ENCODE measurements at places on chromosomes 1 and 21. TPM values are rescaled to one million over a fixed set of nuclear protein-coding genes. Genes with fewer than 3 reads are reported as not detected.

DNA sequence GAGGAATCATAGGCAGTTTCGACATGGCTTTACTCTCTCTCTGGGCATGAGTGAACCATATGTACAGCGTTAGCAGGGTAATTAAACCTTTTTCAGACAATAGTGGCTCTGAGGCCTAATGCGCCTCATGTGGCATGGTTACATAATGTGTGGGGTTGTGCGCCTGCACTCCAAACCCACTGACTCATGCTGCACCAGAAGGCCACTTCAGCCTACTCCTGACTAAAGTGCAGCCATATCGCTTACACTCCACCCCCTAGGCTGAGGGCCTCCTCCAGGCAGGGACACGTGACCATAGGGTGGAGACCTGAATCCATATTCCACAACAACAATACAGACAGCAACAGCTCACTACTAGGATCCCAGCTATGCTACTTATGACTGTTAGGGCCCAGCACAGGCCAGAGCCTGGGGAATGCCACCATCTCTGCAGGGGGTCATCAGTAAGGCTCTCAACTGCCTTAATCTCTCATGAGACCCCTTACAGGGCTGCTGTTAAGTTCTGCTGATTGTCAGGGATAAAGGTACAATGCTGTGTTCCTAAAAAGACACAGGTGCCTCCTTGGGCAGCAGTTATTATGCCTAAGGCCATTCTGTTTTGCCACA lies 13.4 kb upstream of the ODF2L start:
- DNase-seq, result no peak

DNA sequence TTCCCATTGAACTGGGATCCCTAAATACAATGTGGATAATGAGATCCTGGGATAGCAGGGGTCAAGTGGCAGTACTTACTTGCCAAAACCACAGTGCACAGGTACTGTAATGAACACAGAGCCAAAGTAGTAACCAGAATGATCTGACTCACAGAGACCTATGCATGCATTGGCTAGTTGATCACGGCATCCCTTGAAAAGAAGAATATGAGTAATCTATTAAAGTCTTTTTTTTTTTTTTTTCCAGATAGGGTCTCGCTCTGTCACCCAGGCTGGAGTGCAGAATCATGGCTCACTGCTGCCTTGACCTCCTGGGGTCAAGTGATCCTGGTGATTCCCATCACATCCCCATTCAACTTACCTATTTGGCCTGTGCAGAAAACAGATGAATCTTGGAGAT lies 29.4 kb upstream of the EIF4G3 start:
- no peak for DNase-seq

DNA sequence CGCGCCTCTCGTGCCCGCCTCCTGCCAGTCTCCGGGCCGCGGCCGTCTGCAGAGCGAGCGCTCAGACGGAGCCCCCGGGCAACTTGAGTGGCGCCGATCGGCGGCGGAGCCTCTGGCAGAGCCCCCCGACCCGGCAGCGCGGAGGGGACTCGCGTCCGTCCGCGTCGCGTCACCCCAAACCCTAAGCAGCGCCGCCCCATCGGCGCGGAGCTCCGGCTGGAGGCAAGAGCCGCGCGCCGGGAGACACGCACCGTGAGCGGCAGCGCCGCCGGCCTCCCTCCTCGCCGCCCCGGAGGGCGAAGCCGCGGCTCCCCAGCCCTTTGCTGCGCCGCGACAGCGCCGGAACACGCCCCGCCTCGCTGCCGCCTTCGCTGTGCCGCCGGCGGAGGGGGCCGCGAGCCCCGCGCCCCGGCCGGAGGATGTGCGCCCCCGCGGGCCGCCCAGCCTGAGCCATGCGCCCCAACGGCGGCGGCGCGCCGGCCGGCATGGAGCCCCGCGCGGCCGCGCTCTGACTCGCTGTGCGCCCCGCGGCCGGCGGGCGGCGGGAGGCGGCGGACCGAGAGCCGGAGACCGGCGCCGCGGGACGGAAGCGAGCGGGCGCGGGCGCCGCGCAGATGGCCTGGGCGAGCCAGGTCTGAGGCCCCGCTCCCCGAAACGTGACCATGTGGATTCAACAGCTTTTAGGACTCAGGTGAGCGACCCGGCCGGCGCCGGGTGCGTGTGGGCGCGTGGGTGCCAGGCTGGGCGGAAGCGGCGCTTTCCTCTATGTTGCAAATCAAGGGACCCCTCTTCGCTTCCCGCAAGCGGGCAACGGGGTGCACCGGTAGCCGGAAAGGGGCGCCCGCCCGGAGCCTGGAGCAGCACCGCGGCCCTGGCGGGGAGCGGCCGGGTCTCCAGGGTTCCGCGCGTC lies 610 bp downstream of the AJAP1 start:
- no peak for DNase-seq

DNA sequence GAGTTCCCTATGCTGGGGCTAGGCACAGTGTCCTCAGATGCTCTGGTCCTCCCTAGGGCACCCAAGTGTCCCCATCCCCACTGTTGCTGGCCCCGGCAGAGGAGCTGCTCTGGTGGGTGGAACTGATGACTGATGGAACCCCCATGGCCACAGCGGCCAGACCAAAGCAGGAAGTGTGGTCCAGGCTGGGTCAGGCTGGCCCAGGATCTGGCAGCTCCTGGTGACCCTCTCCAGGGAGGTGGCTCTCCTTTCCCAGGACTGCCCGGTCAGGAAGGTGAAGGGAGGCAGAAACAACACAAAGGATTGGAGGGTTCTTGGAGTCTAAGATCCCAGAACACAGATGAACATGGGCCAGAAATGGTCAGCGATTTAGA lies 1.1 kb downstream of the NKAIN1 start:
- DNase-seq, result no peak

GRCh38 chr1:162206300-162206699 lies 136.8 kb downstream of the NOS1AP start:
- no peak for DNase-seq

DNA sequence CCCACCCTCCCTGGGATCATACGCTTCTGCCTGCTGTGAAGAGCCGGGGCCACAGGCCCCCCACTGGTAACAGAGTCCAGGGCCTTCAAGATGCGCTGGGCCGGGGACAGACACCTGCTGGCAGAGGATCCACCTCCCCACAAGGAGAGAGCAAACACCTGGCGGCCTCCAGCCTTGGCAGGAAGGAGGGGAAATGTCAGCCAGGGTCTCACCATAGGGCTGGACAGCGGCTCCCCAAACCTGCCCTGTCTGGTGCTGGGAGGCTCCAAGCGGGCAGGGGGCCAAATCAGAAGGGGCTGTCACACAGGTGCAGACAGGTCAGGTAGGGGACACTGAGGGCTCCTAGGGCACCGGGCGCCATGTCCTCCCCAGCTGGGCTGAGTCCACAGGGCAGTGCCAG lies 58.9 kb downstream of the KCNAB2 start:
- DNase-seq, result no peak

- no peak for DNase-seq
Measured at GRCh38 chr21:42147386-42148020, 71.4 kb upstream of the ABCG1 start.

DNA sequence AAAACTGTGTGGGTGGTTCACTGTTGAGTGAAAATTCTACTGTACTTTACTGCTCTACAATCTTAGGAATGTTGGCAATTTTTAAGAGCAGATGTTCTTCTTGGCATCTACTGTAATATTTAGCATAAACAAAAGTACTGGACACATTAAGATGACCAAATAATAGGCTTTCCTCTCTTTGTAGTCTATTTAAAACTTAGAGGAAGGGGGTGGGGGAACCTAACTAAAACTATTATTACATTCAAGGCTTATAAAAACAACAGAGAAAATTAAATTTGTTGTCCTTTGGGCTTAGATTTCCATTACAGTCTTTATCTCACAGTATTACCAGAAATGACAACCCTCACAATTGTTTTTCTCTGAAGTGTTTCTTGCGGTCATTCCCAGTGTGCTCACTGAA lies 181.2 kb downstream of the PLPPR4 start:
- DNase-seq, result peak; percentile 18

DNA sequence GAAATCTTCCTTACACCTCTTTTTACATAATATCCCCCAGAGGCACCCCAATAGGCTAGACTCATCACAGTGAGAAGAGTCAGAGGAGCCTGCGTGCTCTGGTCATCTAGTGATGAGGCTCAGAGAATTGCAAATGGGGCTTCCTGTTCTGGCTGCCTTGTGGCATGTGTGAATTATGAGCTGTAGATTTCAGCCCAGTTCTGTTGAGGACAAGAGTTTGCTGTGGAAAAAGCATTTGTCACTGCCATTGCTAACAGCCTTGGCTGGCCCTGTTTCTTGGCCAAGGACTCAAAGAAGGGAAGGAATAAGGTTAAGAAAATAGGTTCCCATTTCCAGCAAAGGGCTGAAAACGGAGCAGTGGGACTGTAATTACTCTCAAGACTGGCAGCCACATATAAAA lies 30.7 kb downstream of the MRAP start:
- peak; percentile 67 for DNase-seq

GRCh38 chr1:223678841-223679240 lies 13.3 kb upstream of the CAPN8 start:
- DNase-seq, result no peak

GRCh38 chr1:245704765-245705164 lies 550.0 kb downstream of the KIF26B start:
- no peak for DNase-seq

DNA sequence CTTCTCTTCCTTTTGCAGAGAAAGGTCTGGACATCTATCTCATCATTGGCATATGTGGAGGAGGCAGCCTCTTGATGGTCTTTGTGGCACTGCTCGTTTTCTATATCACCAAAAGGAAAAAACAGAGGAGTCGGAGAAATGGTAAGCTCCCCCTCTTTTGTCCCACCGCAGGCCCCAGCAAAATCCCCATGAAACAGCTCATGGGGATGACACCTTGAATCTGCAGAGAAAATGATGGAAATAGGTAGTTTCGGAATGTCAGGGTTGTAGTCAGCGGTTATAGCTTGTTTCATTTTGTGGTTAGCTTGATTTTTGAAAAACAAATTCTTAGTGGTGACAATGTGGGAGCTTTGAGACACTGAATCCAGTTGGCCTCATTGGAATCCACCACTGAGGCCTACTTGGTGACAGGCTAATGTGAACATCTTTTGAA lies 10.3 kb downstream of the CD2 start:
- DNase-seq, result no peak

DNA sequence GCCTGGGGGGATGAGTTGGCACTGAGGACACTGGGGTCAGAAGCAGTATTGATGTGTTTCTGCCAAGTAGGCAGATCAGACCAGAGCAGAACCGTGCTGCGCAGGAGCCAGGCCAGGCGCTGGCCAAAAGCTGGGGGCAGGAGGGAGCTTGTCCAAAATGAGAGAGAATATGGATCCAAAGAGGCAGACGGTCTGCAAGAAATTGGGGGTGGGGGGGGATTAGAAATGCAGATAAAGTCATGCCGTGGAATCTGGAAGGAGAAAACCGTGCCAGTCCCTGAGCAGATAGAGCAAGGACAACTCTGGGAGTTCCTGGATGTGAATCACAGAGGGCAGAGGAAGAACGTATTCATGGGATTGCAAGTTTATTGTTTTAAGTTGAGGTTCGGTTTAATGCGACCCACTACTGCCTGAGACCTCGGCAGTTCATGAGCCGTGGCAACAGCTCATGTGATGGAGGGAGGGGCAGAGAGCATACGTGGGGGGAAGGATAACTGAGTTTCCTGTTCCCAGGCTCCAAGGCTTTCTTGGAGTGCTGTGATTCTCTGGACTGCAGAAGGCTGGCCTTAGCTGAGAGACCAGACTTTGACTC lies 224.0 kb downstream of the FGGY start:
- DNase-seq, result no peak

- no peak for DNase-seq
Measured at GRCh38 chr1:213939888-213940287, 47.9 kb upstream of the PROX1 start.

DNA sequence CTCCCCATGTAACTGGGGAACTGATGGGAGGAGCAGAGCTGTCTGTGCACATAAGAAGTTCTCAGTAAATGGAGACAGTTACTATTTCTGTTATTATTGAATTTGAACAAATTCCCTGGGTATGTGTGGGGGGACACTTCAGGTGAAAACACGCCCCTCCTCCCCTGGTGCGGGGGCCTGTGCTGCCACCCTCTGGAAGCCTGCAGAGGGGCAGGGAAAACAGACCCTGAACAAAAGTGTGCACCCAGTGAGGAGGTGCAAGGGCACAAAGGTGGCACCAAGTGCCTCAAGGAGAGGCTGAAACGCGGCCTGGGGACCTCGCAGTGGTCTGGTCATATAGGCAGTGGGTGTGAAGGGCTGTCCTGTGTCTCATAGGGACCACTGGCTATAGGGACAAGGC lies 18.2 kb upstream of the NADK start:
- DNase-seq, result no peak

- no peak for DNase-seq
Measured at GRCh38 chr1:180970333-180971079, 52.2 kb downstream of the STX6 start.

DNA sequence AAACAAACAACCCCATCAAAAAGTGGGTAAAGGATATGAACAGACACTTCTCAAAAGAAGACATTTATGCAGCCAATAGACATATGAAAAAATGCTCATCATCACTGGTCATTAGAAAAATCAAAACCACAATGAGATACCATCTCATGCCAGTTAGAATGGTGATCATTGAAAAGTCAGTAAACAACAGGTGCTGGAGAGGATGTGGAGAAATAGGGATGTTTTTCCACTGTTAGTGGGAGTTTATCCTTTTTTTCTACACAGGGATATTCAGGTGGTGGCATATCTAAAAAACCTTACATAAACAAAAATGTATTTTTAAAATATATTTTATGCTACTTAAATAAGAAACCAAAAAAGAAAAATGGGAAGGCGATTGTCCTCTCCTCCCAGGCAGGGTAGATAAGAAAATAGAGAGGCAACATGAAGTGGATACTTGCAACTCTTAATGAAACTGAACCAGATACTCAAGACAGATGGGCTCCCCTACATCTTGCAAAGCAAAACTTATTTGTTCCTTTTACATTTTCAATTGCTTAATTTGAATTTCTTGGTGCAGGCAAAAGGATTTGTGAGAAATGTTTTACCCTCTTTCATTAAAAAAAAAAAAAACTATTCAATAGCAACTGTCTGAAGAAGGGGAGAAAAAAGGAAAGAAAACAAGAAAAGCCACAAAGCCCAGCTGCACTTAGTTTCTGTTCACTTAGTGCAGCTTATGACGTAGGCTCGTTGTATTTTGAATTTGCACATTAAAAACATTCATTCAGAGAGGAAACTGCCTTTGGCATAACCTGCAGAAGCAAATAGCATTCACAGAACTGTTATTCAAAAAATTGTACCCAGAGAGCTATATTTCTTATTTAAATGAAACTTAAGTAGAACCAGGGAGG lies 36.9 kb upstream of the RGS1 start:
- DNase-seq, result peak; percentile 15

DNA sequence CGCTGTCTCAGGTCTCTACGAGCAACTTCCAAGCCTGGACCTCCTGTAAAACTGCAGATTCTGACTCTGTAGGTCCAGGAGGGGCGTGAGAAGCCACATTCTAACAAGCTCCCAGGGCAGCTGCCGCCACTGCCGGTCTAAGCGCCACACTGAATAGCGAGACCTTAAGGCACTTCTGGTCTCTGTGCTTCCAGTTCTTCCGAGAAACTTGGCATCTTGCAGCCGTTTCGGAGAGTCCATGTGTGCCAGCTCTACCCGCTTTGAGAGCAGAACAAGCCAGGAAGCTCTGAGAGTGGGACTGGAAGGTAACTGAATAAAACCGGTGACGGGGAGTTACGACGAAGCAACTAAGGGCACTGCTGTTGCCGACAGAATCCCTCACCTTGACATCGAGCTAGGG lies 12.5 kb downstream of the AGT start:
- no peak for DNase-seq

- peak; percentile 96 for DNase-seq
Measured at GRCh38 chr21:41068967-41069642, 98.9 kb upstream of the BACE2 start.

PPM1J gene
- 7.4 TPM for polyA plus RNA-seq

CFHR3 gene
- polyA plus RNA-seq, result not detected

ANXA9 gene
- 5.4 TPM for polyA plus RNA-seq

ATAD3C gene
- 2.3 TPM for polyA plus RNA-seq

DENND1B gene
- 7.9 TPM for polyA plus RNA-seq
